Omental fat pad (tissue), 4 donors: ENCODE measurements at places on chromosomes 5 and 9.

GRCh38 chr5:84436866-84437265, 52.2 kb upstream of the EDIL3 start:
- DNase-seq, result no peak

DNA sequence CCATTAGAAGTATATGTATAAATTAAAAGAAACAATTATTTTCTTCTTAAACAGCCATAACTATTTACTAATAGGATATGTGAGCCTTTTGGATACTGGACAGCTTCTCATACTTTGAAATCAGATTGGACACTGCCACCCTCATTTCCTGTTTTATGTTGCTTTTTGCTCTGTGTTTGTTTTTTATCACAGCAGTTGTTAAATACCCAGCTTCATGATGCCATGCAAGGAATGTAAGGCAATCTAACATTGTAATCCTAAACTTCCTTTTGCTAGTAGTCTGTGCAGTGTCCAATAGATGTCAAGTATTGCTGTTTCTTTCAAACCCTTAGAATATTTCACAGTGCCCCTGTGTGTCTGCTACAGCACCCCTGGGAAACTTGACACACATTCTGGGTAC, 56.2 kb downstream of the CNTLN start:
- no peak for DNase-seq

DNA sequence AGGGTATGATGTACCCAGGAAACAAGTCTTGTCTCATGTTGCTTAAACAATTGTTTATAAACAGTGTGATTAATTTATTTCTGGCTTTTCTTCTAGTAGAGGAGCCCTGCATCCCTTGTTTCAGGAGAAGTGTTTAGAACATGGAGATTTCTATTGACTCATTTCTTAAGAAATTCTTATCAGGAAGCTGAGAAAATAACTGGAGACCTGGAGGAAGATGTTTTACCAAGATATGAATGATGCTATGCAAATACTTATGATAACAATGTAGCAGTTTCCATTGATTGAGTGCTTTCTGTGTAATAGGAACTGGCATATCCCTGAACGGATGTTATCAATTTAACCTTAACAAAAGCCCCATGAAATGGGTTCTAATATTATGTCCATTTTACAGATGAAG, 108.6 kb downstream of the FBXO38 start:
- DNase-seq, result no peak

- no peak for DNase-seq
These were observed 58.3 kb upstream of the ANKRD33B start for GRCh38 chr5:10505517-10506095.
